ENCODE measurements at places on chromosomes 12 and 14.

DNA sequence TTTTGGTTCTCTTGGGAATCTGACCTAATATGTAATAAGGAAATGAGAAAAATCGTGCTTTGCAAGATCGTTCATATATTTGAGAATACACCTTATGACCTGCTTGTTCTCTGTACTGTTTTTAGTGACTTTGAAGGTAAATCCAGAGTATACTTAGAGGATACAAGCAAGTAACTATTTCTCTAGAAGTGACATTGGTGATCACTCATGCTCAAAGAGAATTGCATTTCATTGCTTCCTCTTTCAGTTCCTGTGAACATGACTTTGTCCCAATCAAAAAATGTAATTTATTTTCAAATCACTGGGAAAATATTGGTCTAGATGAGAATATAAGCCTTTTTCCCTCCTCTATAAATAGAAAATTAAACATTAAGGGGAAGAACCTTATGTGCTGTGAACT, 2.7 kb downstream of the KTN1 start:
- no peak for DNase-seq

GRCh38 chr12:19971361-19972280, 396.7 kb upstream of the PDE3A start:
- no peak for DNase-seq

DNA sequence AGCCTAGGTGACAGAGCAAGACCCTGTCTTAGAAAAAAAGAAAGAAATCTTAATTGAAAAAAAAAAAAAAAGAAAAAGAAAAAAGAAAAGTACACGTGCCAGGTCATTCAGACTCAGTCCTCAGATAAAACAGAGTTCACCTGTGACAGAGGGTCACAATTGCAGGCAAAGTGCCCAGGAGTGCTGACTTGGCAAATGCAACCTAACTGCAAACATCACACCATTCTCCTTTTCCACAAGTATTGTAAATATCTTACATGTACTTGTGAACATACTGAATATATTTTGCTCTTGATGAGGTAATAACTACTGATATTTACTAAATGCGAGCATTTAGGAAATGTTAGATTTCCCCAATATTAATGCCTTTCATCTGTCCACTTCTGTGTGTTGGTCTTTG, 9.0 kb upstream of the COL2A1 start:
- DNase-seq = no peak

DNA sequence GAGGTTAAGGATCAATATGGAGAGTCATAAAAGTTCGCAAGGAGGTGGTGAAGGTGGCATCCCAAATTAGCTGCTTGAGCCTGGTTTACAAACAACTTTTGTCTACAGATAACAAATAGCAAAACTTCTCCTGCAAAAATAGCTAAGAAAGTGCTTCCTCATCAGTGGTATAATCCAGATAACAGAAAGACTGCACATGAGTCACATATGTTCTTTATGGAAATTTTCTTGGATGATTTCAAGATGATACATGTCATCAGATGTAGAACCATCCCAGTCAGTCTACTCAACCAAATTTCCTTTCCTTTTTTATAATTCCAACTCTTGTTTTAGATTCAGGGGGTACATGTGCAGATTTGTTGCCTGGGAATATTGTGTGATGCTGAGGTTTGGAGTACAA, 133.0 kb downstream of the BTG1 start:
- no peak for DNase-seq

GRCh38 chr12:94103986-94104385, 44.4 kb upstream of the PLXNC1 start:
- no peak for DNase-seq

DNA sequence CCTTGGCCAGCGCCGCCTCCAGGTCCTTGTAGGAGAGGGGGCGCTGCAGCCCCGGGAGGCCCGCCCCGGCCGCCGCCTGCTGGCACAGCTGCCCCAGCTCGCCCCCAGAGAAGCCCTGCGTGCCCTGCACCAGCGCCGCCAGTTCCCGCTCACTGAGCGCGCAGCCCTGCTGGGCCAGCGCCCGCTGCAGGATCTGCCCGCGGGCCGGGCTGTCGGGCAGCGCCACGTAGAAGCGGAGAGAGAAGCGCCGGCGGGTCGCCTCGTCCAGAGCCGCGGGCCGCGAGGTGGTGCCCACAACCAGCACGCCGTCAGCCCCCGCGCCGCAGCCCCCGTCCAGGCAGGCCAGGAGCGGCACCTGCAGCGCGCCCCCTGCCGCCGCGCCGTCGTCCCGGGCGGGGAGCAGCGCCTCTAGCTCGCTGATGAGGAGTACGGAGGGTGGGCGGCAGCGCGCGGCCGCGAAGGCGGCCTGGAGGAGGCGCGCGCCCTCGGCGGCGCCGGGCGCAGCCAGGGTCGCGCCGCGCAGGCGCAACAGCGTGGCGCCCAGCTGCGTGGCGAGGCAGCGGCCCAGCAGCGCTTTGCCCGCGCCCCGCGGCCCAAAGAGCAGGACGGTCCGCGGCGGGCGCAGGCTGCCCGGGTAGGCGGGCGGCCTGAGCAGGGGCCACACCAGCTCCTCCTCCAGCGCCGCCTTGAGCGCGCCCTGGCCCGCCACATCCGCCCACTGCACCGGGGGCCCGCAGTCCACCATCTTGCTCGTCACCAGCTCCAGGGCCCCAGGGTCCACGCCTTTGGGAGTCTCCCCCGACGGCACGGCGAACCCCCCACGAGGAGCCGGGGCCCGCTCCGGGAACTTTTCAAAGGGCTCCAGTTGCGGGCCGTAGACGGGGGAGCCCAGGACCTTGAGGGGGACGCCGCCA, 27.7 kb downstream of the FIGNL2 start:
- DNase-seq = no peak

- no peak for DNase-seq
These were observed 183.3 kb upstream of the SEL1L start for GRCh38 chr14:81716953-81717352.

- no peak for DNase-seq
These were observed 129.8 kb downstream of the PTPRB start for GRCh38 chr12:70507442-70507841.

- DNase-seq = no peak
These were observed 89.8 kb upstream of the DNM1L start for GRCh38 chr12:32589165-32589865.

- no peak for DNase-seq
These were observed 59.9 kb downstream of the SETD3 start for GRCh38 chr14:99420711-99421110.

- DNase-seq = no peak
These were observed 263.2 kb downstream of the ADAMTS20 start for GRCh38 chr12:43288671-43289425.

DNA sequence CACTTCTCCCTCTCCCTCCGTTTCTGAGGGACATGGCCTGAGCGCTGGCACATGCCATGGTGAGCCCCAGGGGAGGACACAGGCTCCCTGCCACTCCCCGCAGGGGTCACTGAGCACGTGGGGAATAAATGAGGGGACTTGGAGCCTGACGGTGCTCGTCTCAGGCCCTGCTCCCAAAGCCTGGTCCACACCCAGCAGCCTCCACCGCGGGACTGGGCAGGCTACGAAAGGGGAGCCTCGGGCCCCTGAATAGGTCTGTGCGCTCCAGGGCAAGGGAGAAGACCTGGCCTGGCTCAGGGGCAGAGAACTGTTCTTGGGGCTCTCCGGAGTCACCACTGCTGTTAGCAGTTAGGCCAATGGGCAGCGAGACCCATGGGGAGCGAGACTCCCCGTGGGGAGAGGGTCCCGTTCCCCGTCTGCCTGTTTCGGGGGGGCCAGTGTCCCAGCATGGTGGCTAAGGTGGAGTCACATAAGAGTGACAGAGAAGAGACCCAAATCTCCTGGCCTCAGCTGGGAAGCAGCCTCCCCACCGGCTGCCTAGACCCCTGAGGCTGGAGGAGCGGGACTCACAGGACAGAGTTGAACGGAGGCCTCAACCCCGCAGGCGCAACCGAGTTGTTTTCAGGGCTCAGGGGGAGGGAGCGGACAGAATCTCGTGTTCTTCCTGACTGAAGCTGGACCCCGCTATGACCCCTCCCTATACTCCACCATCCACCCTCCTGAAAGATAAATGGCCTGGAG, 329.8 kb upstream of the SFSWAP start:
- DNase-seq = no peak

- no peak for DNase-seq
These were observed 256.9 kb downstream of the SYT1 start for GRCh38 chr12:79121486-79121885.

DNA sequence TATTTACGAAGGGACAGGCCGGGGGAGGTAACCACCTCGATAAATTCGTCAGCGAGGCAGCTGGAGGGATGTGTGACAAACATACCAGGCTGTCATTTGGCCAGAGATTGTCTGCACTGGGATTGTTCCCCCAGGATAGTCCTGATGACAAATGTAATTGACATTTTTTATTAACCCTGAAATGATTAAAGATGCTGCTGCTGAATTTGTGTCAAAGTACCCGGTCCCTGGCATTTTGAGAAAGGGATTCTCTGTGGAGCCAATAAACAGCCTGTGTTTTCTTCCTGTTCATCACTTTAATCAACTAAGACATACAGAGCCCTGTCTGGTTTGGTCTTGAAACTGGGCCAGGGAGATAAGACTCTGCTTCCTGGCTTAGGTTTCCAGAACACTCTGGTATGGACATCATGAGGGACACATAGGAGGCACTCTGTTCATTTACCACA, 117.6 kb downstream of the SLC25A47 start:
- DNase-seq = no peak

GRCh38 chr14:71451501-71451900, 480.7 kb upstream of the RGS6 start:
- DNase-seq = no peak

- DNase-seq = no peak
These were observed 51.5 kb downstream of the ST8SIA1 start for GRCh38 chr12:22283006-22283506.

GRCh38 chr14:65268594-65268993, 143.9 kb upstream of the FUT8 start:
- no peak for DNase-seq

DNA sequence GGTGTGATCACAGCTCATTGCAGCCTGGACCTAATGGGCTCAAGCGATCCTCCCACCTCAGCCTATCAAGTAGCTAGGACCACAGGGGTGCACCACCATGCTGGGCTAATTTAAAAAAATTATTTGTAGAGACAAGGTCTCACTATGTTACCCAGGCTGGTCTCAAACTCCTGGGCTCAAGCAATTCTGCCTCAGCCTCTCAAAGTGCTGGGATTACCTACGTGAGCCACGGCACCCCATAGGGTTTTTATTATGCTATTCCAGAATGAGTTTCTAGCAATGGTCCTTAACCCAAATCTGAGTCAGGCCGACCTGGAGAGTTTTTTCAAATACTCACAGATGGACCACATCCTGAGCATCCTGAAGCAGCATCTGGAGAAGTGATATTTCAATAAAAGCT, 159.8 kb downstream of the CPNE8 start:
- DNase-seq = no peak

GRCh38 chr12:95836185-95836609, 22.6 kb upstream of the SNRPF start:
- DNase-seq = no peak

DNA sequence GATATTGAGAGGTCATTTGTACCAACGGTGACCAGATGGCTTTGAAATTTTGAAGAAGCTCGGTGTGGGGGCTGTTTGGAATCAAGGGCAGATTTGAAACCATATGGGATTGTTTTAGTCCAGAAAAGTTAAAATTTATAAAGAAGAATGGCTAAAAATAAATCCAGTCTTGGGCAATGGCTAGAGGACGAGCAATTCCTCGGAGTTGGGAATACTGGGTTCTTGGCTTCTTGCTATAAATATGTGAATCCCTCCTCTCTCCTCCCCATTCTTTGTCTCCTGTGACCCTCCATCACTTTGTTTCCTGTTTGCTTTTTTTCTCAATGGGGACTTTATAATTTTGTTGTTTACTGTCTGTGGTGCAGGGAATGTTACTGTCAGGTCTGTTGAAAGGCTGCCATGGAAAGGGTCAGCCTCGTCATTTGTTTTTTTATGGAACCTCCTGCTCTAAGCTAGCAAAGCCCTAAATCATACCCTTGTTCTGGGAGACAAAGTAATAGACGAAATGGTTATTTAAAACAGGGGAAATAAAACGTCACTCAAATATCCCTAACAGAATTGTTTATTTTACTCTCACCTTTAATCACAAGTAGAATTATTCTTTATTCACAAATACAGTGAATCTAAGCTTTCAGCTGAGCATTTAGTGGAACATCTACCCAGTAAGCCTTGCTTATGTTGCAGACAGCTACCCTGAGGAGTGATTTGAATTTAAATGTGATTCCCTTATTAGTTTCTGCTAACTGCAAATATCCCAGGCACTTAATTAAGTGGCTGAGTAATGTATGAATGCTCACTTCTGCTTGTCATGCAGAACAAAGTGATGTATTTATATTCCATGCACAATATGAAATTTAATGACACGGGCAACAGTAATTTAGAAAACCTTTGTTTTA, 273.1 kb upstream of the NOVA1 start:
- DNase-seq = no peak

- no peak for DNase-seq
These were observed 192.9 kb downstream of the PRKD1 start for GRCh38 chr14:29734732-29735131.

DNA sequence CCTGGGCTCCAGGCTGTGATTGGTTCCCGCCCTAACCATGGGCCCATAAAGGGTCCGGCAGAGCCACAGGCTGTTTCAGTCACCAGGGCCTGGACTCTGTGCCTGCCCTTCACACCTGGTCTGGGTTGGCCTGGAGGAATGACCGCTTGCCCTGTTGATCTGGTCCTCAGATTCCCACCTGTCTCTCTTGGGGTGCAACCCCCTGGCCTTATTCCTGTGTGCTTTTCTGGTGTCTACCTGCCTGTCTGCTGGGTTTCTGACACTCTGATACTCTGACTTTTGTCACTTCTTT, 2.9 kb upstream of the KRT83 start:
- no peak for DNase-seq

DNA sequence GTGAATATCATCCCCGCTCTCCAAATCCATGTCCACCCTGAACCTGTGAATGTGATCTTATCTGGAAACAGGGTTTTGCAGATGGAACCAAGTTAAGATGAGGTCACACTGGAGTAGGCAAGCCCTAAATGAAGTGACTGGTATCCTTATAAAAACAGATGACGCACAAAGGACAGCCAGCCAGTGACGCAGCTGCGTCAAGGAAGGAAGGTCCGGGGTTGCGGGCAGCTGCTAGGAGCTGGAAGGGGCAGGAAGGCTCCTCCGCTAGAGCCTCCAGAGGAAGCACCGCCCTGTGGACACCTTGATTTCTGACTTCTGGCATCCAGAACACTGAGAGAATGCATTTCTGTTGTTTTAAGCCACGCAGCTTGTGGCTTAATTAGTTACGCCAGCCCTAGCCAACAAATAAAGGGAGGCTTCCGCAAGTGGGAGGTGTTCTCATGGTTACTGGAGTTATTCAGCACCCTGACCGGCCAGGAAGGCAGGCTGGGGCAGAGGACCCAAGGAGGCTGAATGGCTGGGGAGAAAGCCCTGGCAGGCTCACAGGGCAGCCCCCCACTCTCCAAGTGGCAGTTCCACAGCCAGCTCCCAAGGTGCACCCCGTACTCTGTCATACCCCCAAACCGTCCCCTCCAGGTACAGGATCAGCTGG, 127.6 kb upstream of the NCOR2 start:
- DNase-seq = no peak
